Activated T-helper 2 cell treated with anti-CD3 and anti-CD28 coated beads, Interferon-gamma antibody, Interleukin-2, Interleukin-4, amounts not matched to agents 10 μg/mL and 5 μg/mL and 100 μg/mL, durations not matched to agents 14 hours and 24 hours and 36 hours (primary cell): ENCODE measurements at places on chromosomes 2 and 18. TPM values are rescaled to one million over a fixed set of nuclear protein-coding genes. Genes with fewer than 3 reads are reported as not detected.

DNA sequence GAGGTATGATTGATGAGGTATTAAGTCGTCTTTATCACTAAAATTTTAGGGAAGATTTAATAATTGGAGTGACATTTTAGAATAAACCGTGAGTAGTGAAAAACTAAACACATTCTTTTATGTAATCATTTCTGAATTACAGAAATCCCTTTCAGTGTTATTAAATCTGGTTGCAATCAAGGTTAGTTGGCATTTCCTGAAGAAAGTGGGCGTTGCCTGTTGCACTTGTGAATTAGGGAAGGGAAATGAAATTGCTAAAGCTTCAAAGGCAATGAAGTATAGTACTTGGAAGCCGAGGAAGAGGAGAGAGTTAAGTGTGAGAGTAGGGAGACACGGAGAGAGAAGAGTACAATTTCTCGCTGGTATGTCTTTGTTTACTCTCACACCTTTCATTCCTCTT lies 274.5 kb downstream of the SLC8A1 start:
- peaks cover 3% of the 10 kb centered on the region for H3K36me3 ChIP-seq
- H3K27me3 ChIP-seq, result no peaks in the 10 kb centered on the region
- no peak for DNase-seq
- H3K4me3 ChIP-seq, result no peak overlapping the region
- H3K4me1 ChIP-seq, result peaks cover 9% of the 10 kb centered on the region
- no peak overlapping the region for H3K27ac ChIP-seq

- H3K27me3 ChIP-seq, result no peaks in the 10 kb centered on the region
- no peaks in the 10 kb centered on the region for H3K36me3 ChIP-seq
- H3K4me3 ChIP-seq, result no peak overlapping the region
- no peak overlapping the region for H3K27ac ChIP-seq
Observed at GRCh38 chr18:32576296-32576916, 105.7 kb upstream of the GAREM1 start.

DNA sequence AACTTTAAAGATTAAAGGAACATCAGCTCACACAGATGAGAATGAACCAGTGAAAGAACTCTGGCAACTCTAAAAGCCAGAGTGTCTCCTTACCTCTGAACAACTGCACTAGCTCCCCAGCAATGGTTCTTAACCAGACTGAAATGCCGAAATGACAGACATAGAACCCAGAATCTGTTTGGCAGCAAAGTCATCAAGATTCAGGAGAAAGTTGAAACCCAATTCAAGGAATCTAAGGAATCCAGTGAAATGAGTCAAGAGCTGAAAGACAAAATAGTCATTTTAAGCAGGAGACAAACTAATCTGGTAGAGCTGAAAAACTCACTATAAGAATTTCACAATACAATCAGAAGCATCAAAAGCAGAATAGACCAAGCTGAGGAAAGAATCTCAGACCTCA lies 72.0 kb downstream of the STRADB start:
- no peak for DNase-seq
- peaks cover 6% of the 10 kb centered on the region for H3K4me1 ChIP-seq
- H3K27me3 ChIP-seq, result no peaks in the 10 kb centered on the region
- H3K27ac ChIP-seq, result no peak overlapping the region
- H3K4me3 ChIP-seq, result no peak overlapping the region
- no peaks in the 10 kb centered on the region for H3K36me3 ChIP-seq

DNA sequence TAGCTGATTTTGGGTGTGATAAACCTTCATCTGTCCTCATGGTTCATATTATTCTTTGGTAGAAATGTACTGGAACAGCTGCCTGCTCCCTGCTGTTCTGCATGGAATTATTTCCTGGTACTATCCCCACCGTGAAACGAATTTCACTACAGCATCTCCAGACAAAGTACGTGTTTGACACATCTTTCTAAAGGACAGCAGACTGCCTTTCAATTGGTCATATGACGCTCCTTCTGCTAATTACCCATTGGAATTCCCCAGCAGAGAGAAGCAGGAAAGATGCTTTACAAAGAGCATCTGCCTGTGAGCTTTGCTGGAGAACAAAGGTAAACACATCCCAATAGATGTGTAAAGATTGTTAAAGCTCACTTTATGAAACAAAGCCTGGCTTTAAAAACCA lies 4.4 kb upstream of the RFX8 start:
- H3K4me3 ChIP-seq, result no peak overlapping the region
- H3K27me3 ChIP-seq, result peaks cover 3% of the 10 kb centered on the region
- no peak for DNase-seq
- H3K4me1 ChIP-seq, result peaks cover 37% of the 10 kb centered on the region
- no peaks in the 10 kb centered on the region for H3K36me3 ChIP-seq

GRCh38 chr2:168198476-168199207 lies 48.8 kb downstream of the STK39 start:
- H3K27me3 ChIP-seq, result no peaks in the 10 kb centered on the region
- no peak overlapping the region for H3K27ac ChIP-seq
- H3K4me1 ChIP-seq, result peaks cover 64% of the 10 kb centered on the region

DNA sequence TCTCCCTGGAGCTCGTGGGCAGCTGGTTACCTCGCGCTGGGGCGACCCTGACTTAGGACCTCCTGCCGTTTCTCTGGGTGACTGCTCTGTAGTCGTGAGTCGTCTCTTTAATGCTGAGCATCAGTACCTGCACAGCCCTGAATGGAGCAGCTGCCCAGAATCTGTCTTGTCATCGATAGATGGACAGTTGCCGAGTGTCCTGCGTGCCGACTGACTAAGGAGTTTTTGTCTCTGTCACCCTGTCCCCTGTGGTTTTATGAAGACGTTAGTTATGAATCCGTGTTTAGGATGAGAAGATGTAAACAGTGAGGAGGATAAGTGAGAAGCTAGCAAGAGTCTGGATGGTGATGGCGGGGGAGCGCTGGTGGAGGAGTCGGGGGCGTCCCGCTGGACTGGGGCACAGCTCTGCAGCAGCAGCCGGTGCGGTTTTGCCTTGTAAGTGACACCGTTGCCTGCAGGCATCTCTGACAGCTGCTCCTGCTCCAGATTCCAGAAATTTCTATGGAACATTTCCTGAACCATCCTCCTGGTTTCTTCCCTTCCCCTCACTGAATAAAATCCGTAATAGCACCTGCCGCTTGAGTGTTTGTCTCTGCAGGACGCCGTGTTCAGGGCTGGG lies 13.3 kb downstream of the AGAP1 start:
- H3K36me3 ChIP-seq, result no peaks in the 10 kb centered on the region
- no peak overlapping the region for H3K27ac ChIP-seq
- H3K4me1 ChIP-seq, result peaks cover 2% of the 10 kb centered on the region
- no peak overlapping the region for H3K4me3 ChIP-seq
- no peak for DNase-seq

DNA sequence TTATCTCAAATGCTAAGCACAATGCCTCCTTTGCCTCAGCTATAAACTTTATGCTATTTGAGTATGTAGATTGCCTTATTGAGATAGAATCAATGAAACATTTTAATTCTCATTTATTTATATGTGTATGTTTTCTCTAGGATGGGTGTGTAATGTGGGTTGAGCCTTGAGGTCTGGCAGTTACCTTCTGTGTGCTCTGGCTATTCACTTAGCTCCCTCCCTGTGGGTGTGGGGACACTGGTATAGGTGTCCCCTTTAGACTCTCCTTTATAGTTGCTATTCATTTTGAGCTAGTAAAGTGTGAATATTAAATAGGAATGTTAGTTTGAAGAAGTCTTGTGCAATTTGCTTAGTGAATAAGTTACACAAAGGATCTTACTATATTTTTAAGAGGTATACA lies 1.8 kb downstream of the SLC9A4 start:
- no peak overlapping the region for H3K27ac ChIP-seq
- H3K4me3 ChIP-seq, result no peak overlapping the region
- DNase-seq, result no peak
- peaks cover 6% of the 10 kb centered on the region for H3K4me1 ChIP-seq
- no peaks in the 10 kb centered on the region for H3K36me3 ChIP-seq
- peaks cover 40% of the 10 kb centered on the region for H3K27me3 ChIP-seq

- H3K4me1 ChIP-seq, result peaks cover 5% of the 10 kb centered on the region
- no peak for DNase-seq
- peaks cover 33% of the 10 kb centered on the region for H3K36me3 ChIP-seq
- no peaks in the 10 kb centered on the region for H3K27me3 ChIP-seq
- H3K4me3 ChIP-seq, result no peak overlapping the region
Observed at GRCh38 chr2:96842600-96842999, 1.2 kb downstream of the ANKRD23 start.

- H3K27me3 ChIP-seq, result no peaks in the 10 kb centered on the region
- H3K36me3 ChIP-seq, result peaks cover 26% of the 10 kb centered on the region
- no peak for DNase-seq
- H3K4me3 ChIP-seq, result peak overlapping the region; percentile 83
Observed at GRCh38 chr2:68764041-68764805, 29.6 kb downstream of the ARHGAP25 start.

- H3K4me1 ChIP-seq, result no peaks in the 10 kb centered on the region
- H3K27me3 ChIP-seq, result no peaks in the 10 kb centered on the region
- H3K4me3 ChIP-seq, result no peak overlapping the region
- H3K27ac ChIP-seq, result no peak overlapping the region
- DNase-seq, result no peak
Observed at GRCh38 chr2:124308319-124309062, 283.4 kb downstream of the CNTNAP5 start.

- H3K4me1 ChIP-seq, result no peaks in the 10 kb centered on the region
- no peak overlapping the region for H3K4me3 ChIP-seq
- H3K27ac ChIP-seq, result no peak overlapping the region
- H3K27me3 ChIP-seq, result no peaks in the 10 kb centered on the region
- no peak for DNase-seq
Observed at GRCh38 chr2:166960702-166961270, 72.5 kb downstream of the XIRP2 start.

- H3K4me1 ChIP-seq, result no peaks in the 10 kb centered on the region
- no peaks in the 10 kb centered on the region for H3K27me3 ChIP-seq
- no peak overlapping the region for H3K27ac ChIP-seq
- no peak overlapping the region for H3K4me3 ChIP-seq
Observed at GRCh38 chr2:165475277-165476004, 5.9 kb downstream of the CSRNP3 start.

DNA sequence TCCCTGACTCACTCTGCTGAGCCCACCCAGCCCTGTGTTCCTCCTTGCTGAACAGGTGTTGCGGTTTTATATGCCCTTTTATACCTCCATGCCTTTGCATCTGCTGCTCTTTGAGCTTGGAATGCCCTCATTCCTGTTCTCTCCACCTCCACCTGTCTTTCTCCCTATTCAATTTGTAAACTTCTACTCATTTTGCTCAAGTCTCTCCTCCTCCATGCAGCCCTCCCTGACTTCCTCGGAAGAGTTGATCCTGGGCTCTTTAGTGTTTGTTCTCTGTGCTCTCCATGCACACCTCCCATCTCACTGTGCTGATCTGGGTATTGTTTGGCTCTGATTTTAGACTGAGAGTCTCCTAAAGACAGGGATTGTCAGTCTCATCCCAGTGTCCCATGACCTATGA lies 7.2 kb upstream of the OTOF start:
- no peak overlapping the region for H3K27ac ChIP-seq
- no peak overlapping the region for H3K4me3 ChIP-seq
- peaks cover 2% of the 10 kb centered on the region for H3K27me3 ChIP-seq
- H3K4me1 ChIP-seq, result peaks cover 5% of the 10 kb centered on the region
- no peak for DNase-seq

LRRC30 gene
- total RNA-seq, result not detected in 2 replicates

TMEM169 gene
- total RNA-seq, result 1.3 and 1.6 TPM in 2 replicates

RAB3GAP1 gene
- 26.6 and 30.8 TPM in 2 replicates for total RNA-seq

CDH19 gene
- total RNA-seq, result not detected in 2 replicates

NMS gene
- not detected in 2 replicates for total RNA-seq

SERPINB12 gene
- not detected in 2 replicates for total RNA-seq

ESPNL gene
- 0.07 and 0.14 TPM in 2 replicates for total RNA-seq

RTN4 gene
- 91.2 and 93.3 TPM in 2 replicates for total RNA-seq
